ENCODE measurements at places on chromosomes 11 and 22.

- DNase-seq = no peak
Observed at GRCh38 chr11:63887386-63887999, 29.5 kb downstream of the RCOR2 start.

GRCh38 chr22:32389685-32390084 is 22.4 kb downstream of the RTCB start:
- DNase-seq = no peak

- DNase-seq = no peak
Observed at GRCh38 chr11:41334007-41334933, 125.2 kb downstream of the LRRC4C start.

- no peak for DNase-seq
Observed at GRCh38 chr22:47193606-47194329, 431.3 kb downstream of the TBC1D22A start.

GRCh38 chr22:33083212-33083611 is 25.0 kb upstream of the SYN3 start:
- DNase-seq = no peak

DNA sequence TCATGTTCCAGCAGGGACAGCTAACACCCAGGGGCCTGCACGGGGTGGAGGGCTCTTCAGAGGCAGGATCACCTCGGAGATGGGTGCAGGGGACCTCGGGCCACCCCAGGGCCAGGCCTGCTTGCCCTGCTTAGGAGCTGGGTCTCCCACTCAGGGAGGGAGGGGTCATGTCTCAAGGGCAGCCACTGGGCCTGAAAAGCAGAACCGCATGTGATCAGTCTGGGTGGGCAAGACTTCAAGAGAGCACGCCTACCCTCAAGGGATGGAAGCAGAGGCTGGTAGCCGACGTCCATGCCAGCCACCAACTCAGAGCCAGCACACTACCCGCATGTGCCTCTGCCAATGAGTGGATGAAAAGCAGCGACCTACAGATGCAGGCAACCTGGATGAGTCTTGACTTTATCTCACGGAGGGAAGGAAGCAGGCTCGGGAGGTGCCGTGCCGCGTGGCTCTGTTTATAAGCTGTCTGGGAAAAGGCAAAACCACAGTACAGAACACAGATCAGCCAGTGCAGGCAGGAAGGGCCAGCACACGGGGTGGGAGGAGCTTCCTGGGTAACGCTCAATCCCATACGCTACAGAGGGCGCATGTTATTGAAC is 16.0 kb downstream of the TBX1 start:
- DNase-seq = no peak

GRCh38 chr22:17748555-17749353 is 25.5 kb downstream of the BID start:
- no peak for DNase-seq

DNA sequence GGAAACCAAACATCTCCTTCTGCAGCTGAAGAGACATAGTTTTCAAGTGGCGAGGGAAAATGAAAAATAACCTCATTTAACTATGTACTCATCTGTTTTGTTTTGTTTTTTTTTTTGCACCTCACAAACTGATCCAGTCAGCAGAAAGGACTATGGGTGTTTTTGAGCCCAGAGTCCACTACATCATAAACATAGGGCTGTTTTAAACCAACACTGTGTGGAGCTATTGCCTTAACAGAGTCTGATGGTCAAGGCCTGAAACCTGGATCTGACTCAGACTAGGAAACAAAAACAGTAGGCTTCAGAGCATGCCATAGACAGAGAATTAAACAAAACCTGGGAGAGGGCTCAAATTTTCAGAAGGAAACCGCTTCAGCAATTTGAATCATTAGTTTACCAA is 99.3 kb upstream of the FSHB start:
- no peak for DNase-seq

DNA sequence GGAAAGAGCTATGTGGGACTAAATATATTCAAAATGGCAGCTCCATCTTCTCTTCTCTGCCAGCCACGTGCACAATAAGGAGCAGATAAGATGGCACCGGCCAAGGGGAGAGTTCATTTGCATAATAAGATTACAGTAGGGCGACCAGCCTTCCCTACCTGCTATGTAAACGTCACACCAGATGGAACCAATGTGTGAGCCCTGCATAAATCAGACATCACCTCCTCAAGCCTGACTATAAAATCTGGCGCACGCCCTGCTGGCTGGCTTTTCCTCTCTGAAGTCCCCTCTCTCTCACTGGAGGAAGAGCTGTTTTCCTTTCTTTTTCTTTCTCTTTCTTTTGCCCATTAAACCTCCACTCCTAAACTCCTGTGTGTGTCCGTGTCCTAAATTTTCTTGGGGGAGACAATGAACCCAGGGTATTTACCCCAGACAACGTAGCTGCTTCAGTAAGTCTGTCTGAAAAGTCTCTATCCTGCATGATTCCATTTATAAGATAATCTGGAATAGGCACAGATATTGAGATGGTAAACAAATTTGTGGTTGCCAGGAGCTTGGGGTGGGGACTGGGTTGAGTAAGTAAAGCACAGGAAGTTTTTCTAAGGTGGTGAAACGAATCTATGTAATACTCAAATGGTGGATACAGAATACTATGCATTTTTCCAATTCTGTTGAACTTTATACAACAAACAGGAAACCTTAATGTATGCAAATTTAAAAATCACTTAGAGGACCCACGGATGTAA is 670.0 kb upstream of the KIRREL3 start:
- DNase-seq = no peak

DNA sequence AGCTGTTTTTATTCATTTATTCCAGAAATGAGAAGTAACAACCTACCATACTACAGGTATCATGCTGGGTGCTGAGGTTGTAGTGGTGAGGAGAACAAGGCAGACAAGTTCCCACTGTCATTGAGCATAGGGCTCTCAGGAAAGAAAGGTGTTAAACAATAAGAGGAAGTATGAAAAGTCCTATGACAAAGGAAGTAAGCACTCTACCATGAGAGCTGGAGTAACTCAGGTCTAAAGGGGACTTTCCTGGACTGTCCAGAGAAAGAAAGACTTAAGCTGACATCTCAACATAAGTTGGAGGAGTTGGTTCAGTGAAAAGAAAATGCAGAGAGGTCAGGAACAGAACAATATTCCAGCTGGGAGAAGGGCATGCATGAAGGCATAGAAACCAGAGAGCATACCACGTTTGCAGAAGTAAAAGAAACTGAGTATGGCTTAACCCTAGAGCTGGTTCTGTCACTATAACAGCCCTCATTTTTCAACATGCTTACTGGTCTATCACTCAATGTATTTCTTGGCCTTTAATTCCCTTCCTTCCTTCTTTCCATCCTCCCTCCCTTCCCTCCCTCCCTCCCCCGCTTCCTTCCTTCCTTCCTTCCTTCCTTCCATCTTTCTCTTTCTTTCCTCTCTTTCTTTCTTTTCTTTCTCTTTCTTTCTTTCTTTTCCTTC is 137.8 kb upstream of the BDNF start:
- DNase-seq = no peak

DNA sequence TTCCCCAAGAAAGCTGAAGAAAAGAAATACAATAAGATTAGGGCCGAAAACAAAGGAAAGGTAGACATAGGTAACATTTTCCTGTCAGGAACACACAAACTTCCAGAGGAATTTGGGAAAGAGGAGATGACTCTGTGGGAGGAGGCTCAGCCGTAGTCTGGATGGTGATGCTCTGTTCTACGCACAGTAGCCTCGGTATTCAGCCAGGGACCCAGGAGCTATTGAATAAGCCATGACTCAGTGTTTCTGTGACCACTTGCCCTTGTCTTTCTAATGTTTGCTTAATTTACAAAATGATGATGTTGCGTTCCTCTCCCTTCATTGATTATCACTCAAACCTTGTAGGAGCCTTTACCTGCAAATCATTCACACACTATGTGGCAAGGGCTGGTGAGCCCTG is 745.0 kb downstream of the NTM start:
- no peak for DNase-seq

DNA sequence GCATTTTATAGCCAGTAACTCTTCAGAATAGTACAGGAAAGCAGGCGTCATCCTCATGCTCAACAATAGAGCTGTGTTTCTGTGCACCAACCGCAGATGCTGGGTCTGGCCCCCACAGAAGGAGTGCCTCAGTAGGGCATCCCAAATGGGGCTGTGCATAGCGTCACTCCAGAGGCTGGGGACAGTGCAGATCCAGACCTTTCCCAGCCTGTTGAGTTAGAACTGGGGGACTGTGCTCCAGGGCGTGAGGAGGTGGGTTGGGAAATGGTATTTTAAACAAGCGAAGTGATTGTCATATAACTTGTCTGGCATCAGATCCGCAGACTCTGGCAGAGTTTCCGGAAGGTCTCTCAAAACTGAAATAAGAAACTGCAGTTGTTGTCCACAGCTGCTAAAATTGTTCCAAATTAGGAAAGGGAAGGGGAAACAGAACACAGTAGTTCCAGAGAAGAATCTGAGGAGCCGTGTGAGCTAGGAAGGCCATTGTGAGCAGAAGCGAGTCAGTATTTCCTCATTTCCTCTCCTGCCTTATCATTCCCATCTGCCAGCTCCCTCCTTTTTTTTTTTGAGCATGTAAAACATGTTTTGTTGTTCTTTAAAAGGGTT is 52.2 kb downstream of the JAM3 start:
- no peak for DNase-seq

DNA sequence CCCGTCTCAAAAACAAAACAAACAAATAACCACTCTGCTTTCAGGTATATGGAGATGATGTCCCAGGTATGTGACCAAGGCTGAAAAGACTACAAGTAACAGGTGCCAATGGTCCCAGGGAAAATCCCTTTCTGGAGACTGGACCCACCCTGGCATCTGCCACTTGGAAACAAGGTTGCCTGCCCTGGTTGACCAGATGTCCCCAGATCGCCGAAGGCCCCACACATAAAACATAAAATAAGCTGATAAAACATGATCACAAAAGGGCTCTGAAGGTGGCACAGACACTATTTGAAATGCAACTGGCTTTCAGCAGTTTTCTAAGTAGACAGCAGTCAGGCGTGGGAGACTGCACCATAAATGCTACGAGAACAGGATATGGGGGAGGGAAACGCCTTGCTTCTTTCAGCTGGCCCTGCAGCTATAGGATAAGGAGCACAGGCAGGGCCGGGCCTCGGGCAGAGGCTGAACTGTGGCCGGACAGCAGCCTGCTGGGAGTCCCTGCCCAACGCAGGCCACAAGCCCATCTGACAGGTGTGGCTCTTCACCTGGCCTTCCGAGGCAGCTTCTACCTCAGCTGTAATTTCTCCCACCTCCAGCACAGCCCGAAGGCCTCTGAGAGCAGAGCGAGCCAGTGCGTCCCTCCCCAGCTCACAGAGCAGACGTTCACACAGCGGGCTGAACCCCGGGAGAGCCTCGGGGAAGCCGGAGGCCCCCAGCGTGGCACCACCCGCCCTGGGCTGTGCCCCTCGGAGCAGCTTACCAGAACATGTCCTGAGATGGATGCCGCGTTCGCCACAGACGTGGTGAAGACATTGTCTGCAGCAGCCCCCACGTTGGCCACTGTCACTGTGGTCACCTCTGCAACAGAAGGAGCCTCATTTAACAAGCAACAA is 4.0 kb downstream of the DEAF1 start:
- DNase-seq = no peak

GRCh38 chr22:32340411-32340810 is 17.3 kb upstream of the RFPL3 start:
- peak; percentile 65 for DNase-seq

DNA sequence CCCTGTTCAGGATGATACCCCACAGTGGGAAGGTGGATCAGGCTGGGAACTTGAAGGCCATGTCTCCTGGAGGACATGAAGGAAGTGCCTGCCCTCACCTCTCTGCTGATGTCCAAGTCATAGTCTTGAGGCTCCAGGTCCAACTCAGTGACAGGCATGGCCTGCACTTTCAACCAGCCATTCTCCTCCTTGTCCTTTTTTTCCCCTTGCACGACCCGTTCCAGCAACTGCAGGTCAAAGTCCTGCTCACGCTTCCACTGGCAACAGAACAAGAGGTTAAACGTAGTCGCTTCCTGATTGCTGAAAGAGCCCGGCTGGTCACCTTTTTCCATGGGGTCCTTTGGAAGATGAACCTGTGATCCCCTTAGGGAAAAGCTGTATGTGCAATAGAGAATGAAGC is 47.7 kb downstream of the C11orf58 start:
- no peak for DNase-seq

DNA sequence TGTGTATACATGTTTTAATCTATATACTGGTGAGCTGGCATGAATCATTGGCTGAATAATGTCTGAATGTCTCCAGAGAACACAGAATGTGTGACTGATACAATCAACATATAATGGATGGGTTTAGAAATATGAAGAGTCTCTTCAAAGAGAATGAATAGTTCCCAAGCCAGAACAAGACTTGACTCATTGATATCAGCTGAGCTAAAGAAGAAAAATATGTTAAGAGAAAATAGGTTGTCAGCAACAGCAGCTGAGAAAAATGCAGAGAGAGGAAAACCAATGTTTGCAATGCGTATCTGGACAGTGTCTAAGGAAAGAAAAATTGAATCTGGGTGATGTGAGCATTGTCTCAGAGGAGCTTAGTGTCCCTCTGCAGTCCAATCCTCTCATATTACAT is 1281.8 kb upstream of the TENM4 start:
- DNase-seq = no peak

DNA sequence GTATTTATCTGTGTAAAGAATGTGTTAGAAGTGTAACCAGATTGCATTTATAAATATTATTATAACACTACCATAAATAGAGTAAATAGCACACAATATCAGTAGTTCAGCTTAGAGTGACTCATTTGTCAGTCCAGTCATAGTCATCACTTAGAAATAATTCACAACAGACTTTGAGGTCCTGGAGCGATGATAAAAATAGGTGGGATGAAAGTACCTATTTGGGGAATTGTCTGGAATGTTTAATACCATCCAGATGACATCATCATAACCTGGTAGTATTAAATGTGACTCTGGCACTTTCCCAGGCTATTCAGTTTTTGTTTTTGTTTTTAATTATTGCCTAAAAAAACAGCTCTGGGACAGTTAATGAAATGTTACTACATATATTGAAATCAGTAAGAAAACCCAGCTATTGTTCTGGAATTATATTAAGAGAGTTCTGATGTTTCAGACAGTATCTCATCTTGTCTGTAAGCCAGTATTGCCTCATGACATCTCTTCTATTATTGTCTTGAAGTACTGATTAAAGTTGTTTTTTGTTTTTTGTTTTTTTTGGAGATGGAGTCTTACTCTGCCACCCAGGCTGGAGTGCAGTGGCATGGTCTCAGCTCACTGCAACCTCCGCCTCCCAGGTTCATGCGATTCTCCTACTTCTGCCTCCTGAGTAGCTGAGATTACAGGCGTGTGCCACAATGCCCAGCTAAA is 74.8 kb downstream of the SIK2 start:
- no peak for DNase-seq

GRCh38 chr11:9777066-9777465 is 113.2 kb downstream of the SWAP70 start:
- no peak for DNase-seq

DNA sequence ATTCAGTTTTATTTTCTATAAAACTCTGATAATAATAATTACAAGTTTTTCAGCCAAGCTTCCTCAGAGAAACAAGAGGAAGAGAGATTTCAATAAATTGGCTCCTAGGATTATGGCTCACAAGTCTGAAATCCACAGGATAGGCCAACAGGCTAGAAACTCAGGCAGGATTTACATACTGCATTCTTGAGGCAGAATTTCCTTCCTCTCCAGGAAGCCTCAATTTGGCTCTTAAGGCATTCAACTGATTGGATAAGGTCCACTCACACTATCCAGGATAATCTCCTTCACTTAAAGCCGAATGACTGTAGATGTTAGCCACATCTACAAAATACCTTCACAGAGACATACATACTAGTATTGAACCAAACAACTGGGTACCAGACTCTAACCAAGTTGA is 120.3 kb upstream of the FAT3 start:
- DNase-seq = no peak
